SW480 (cell line): ENCODE measurements at places on chromosomes 1 and 21.

GRCh38 chr21:34606621-34607020 is 8.3 kb downstream of the RCAN1 start:
- no peak for DNase-seq

DNA sequence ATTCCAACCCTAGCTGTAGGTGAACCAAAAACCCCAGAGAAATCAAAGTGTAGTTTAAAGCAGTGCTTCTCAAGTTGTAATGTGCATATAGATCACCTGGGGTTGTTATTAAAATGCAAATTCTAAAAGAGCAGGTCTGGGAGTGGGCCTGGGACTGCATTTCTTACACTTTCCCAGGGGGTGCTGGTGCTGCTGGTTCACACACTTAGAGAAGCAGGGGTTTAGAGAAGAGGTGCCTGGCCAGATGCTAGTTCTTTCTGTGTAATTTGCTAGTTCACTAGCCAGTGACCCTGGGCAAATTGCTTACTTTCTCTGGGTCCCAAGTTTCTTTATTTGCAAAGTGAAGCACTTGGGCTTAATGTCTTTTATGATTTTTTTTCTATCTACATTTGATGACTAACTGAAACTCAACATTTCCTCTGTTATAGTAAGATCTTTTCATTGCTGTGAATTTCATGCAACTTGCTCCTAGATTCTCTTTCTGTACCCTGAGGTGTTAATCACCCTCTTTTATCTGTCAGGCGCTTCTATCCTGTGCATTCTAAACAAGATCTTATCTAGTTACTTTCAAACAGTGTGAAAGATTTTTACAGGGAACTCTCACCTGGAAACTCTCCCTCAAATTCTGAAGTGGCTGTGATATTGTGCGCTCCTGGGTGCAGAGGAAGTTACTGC is 141.9 kb upstream of the UBE2U start:
- DNase-seq, result no peak

DNA sequence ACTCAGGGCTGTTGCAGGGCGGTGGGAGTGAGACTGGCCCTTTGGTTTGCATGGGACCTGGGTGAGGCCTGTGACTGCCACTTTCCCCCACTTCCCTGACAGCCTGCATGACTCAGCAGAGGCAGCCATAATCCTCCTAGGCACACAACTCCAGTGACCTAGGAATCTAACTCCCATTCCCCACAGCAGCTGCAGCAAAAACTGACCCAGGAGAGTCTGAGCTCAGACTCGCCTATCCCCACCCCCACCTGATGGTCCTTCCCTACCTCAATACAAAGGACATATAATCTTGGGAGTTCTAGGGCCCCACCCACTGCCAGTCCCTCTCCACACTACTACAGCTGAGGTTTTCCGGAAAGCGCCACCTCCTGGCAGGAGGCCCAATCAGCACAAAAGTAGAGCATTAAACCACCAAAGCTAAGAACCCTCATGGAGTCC is 26.7 kb downstream of the NDC1 start:
- peak; percentile 8 for DNase-seq

- no peak for DNase-seq
These were observed 176.1 kb downstream of the BRINP2 start for GRCh38 chr1:177346790-177347359.

DNA sequence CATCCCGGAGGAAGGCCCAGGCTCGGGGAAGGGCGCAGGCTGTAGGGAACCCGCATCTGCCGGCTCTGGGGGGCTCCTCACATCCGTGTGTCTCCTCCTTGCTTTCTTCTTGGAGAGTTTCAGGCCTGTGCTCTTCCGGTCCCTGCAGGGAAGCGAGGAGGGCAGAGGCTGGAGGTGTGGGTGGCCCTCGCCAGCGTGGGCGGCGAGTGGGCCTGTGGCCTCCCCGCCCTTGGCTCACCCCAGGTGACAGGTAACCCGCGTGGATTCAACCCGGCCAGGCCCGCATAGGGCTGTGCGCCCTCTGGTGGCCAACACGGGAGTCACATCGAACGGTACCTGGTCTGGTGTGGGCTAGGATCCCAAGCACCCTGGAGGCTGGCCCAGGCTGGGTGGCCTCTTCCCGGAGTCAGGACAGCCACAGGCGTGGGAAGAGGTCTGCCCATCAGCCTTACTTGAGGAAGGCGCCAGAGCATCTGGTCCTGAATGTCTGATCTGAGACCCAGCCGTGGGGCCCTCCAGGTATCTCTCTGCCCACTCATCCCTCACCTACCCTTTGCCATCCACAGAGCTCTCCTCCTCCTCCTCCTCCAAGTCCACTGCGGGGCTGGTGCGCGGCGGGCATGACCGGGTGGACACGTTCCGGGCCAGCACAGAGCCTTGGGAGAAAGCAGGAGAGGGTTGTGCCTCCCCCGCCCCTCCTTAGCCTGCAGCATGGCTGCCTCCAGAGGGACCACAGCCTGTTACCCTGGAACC is 9.6 kb upstream of the TNFRSF25 start:
- peak; percentile 50 for DNase-seq

DNA sequence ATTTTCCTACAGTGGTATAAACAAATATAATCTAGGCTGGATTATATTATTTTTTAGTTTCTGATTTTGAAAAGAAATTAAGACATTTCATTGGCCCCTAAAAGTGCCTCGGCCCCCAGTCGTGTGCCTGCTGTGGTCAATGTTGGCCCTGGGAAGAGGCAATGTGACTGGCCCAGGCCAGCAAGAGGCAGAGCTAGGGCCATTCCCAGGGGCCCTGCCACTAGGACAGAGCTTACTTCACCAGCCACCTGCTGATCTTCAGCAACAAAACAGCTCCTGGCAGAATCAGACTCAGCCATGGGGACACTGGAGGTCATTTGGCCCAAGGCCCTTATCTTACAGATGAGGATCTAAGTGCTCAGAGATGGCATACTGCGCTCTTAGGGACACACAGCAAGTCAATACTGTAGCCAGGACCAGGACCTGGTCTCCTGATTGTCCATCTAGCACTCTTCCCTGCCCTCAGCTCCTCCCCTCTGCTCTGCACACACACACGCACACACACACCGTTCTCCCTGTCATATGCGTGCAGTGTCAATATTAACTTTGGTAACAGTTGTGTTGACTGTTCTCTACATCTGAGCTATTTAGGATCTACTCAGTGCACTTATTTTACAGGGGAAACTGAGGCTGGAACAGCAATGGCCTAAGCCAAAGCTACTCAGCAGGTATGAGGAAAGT is 16.6 kb upstream of the KLHDC7A start:
- no peak for DNase-seq

DNA sequence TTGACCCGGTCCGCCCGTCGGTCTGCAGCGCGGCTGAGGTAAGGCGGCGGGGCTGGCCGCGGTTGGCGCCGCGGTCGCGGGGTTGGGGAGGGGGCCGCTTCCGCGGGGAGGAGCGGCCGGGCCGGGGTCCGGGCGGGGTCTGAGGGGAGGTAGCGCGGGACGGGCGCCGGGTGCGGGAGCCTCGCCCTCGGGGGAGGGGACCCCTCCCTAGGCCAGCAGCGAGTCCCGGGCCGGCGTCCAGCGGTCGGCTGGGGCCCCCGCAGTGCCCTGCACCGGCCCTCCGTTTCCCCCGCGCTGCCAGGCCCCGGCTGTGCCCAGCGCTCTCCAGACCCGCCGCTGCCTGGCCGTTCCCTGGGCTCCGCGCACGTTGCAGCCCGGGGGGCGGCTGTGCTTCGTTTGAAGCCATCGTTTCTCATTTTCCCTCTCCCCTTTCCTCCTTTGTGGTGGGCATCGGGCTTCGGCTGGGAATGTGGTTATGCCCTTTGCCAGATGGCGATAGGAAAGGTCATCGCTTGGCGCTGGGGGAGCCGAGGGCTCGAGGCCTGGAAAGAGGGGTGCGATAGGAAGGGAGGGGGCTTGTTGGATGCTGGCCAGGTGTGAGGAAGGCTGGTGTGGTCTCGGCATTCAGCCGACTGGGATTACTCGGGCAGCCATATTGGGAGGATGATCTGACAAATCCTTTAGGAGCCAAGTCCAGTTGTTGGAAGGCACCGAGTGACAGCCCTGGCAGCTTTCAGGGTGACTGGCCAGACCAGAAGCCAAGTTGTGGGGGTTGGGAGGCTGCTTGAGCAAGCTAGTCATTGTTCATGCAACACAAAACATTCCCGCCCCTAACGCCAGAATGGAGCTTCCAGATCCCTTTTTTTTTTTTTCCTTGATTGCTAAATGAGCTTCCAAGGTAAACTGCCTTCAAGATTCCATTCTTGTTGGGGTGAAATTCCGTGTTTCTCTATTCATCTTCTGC is 753 bp downstream of the KIF1B start:
- peak; percentile 89 for DNase-seq

DNA sequence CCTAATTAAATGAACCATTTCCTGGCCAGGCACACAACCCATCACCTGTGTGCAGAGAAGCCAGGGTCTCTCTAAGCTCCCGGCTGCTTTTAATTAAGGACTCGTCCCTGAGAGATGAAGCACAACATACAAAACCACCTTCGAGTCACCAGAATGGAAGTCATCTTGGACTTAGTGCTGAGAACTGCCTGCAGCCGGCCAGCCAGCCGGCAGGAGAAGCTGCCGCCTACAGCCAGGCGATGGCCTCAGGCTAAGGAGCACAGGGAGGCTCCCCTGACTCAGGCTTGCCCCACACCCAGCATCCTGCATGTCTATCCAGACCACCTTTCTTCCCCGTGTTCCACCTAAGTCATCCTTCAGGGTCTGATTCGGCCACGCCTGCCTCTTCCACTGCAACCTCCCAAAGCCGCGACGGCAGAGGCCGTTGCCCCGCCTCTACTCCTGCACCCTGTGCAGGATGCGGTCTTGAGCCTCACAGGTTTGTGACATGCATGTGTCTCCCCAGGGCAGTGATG is 83.6 kb downstream of the SLC66A1 start:
- DNase-seq, result no peak
